ENCODE measurements at places on chromosomes 1 and 21.

- DNase-seq = peak; percentile 68
These were observed 17.2 kb upstream of the RLF start for GRCh38 chr1:40143891-40144575.

DNA sequence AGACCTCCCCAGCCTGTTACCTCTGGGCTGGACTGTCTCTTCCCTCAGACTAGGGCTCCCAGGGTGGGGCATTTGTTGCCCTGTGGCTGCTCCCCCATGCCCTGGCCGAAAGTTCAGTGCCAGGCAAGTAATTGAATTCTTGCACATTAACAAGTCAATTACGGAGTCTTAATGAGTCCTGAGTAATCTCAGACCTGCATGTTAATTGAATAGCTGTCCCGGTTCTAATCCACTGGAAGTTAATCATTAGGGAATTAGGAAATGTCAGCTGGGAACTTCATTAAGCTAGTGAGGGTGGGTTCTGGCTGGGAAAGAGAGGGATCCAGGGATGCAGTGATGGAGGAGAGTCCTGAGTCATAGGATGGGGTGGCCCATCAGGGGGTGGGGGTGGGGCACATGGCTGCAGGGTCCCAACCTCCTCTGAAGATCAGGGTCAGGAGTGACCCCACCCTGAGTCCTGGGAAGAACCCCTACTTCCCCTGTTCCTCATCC is 47.1 kb upstream of the CSF3R start:
- no peak for DNase-seq

GRCh38 chr1:14482784-14483450 is 115.6 kb upstream of the KAZN start:
- DNase-seq = no peak

DNA sequence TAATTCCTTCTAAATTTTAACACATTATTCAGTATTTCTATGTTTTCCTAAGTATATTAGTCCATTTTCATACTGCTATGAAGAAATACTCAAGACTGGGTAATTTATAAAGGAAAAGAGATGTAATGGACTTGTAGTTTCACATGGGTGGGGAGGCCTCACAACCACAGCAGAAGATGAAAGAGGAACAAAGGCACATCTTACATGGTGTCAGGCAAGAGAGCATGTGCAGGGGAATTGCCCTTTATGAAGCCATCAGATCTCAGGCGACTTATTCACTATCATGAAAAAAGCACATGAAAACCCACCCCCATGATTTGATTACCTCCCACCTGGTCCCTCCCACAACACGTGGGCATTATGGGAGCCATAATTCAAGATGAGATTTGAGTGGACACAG is 15.6 kb downstream of the GBP5 start:
- DNase-seq = no peak

All from brain microvascular endothelial cell (primary cell).